H7 (cell line): ENCODE measurements at places on chromosomes 12 and 14.
A peak's percentile ranks its signal among the peaks of the same experiment; 100 is the strongest.

- no peak for DNase-seq
Measured at GRCh38 chr12:104292872-104293794, 10.4 kb upstream of the EID3 start.

DNA sequence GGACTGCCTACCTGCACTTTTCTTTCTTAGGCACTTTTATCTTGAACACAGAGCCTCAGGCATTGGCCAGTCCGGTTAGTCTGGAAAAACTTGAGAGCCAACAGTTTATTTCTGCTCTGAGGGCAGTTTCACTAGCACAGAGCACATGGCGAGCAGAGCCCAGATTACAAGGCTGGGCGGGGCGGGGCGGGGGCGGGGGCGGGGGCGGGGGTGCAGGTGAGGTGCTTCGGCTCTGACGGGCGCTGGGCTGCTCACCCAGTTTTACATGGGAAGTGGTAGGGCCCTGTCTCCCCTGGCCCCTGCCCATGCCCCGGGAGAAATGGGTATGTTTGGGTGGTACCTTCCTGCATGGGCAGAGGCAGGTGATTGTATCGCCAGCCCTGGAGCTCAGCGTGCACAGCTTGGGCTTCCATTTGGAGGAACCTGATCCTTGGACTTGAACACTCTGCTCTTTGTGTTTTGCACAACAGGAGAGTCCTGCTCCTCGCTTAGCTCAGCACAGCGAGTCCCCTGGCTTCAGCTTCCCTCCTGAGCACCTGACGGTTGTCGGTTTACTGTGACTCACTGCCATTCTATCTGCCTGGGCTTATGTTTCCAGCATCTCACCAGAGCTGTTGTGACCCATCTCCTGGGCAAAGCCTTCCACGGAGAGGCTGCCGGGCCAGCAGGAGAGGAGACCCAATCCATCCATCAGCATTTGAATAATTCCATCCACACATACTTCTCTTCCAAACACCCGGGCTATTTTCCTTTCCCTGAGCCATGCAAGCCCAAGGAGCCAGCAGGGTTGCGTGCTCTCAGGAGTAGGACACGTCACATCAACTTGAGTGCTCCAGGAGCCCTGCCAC lies 108.5 kb downstream of the ARF6 start:
- DNase-seq: peak; percentile 74

DNA sequence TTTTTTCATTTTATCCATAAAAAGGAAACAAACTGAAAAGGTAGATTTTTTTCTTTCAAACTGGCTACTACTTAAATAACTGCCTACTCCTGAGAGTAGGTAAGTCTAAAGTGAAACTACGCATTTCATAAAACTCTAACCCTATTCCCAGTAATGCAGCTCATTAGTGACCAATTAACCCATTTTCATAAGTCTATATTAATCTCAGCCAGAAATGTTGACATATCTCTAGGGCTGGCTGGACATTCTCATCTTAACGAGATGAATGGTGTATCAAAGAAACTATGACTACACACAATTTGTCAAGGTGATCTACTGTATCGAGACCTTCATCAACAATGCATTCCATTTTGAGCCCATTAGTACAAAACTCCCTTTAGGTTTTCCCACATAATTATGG lies 57.2 kb downstream of the EPS8 start:
- DNase-seq: no peak

DNA sequence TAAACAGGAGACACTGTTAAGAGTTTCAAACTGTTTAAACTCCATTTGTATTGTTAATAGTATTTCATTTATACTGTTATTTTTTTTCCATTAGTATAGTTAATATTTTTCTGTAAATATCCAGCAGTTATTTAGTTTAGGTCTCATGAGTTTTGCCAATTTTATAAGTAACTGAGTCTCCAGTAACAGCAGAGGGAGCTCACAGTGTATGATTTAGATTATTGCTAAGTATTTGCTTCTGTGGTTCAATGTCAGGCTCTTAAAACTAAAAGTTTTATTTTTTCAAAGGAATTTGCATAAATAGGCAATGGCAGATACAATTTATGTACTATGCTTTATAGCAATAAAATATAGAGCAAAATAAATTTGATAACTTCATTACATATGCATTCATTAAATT lies 209.7 kb downstream of the ATXN7L3B start:
- no peak for DNase-seq

DNA sequence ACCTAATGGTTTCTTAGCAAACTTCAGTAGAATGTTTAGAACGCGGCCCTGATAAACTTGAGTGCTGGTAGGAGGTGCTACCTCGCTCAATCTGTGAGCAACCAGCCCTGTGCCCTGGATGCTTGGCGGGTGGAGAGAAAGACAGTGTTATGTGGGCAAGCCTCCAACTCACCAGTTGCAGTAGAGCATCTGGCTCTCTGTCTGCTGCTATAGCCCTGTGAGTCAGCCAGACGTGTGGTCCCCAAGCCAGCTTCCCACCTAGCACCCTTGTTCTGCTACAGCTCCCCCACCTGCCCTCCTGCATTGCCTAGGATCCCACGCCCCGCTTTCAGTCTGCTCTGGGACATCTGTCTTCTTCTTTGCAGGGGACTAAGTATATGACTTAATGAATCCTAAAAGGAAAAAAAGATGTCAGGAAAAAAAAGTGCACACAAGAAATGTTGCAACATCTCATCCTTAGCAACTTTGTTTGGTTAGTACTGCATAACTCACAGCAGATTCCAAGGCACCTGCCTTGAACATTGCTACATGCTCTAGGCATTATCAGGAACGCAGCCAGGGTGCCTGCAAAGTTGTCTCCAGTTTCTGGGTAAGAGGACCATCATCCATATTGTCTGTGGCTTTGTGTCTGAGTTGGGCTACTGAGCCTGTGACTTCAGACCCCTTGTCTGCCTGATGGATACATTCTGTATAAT lies 13.6 kb downstream of the SNRNP35 start:
- DNase-seq: no peak

GRCh38 chr12:89386138-89386537 lies 33.8 kb upstream of the DUSP6 start:
- no peak for DNase-seq

- DNase-seq: no peak
Measured at GRCh38 chr12:29731591-29731990, 52.2 kb downstream of the TMTC1 start.

- DNase-seq: no peak
Measured at GRCh38 chr12:8904665-8905064, 9.6 kb upstream of the PHC1 start.

DNA sequence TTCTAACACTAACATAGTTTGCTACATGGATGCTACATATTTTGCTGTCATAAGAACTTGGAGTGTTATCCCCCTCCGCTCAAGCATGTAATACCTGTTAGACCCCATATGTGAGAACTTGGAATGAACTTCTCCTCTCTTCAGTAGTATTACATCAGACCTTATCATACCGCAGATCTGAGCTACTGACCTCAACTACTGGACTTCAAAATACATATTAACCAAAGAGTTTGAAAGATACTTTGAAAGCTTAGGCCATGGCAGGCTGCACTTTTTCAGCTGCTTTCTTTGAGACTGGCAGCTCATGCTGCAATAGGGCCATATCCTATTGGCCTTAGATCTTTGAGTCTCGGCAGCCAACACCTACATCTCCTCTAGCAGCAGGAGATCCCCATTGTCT lies 74.8 kb downstream of the EEA1 start:
- no peak for DNase-seq
